ENCODE measurements at places on chromosomes 5 and 9.

DNA sequence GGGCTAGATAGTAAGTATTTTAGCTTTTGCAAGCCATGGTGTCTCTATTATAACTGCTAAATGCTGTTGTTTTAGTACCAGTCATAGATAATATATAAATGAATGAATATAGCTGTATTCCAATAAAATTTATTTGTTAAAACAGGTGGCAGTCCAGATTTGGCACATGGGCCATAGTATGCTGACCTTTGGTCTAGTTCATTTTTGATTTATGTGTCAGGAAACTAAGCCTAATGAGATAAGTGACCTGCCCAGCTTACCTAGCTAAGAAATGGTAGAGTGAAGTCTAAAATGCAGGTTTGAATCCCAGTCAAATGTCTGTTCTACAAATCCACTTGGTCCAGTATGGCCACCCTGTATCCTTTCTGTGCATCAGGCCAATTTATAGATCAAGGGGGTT, 139.3 kb downstream of the ALDH1A1 start:
- no peak for DNase-seq

DNA sequence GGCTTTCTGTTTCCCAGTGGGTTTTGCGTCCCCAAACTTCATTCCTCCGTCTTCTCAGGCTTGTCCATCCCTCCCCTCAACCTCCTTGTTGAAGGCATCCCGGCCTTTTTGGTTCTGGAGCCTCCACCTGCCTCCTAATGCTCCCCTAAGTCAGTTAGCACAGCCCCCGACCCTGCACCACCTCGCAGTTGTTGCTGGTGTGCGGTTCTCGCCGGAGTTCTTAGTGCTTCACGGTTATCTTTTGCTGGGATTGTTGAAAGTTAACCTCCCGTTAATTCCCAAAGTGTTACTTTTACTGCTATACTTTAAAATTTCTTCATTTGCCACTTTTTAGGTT, 447 bp downstream of the UBLCP1 start:
- no peak for DNase-seq

- DNase-seq: no peak
These were observed 14.3 kb downstream of the OTULIN start for GRCh38 chr5:14678773-14679334.

GRCh38 chr5:57311921-57312735, 138.3 kb downstream of the GPBP1 start:
- DNase-seq: no peak

DNA sequence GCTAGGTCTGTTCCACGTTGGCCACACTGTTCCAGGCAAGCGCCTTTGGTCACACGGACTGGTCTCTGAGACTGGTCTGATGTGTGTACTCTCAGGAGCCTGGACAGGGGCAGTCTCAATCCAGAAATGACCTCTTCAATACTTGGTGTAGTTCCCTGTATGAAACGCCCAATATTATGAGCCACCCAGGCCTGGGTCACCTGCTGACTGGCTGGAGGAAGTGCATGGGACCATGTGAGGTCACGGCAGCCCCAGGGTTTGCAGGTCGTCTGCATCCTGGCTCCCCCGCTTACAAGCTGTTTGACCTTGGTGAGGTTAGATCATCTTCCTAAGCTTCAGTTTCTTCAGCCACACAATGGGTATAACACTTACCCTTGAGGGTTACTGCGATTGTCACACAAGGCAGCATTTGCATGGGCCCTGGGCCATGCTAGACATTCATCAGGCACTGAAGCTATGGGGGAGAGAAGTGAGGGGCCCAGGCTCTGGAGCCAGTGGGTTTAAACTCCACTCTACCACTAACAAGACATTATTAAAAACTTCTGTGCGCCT, 5.2 kb upstream of the GRHPR start:
- DNase-seq: no peak

- DNase-seq: no peak
These were observed 84.6 kb downstream of the CEMIP2 start for GRCh38 chr9:71683598-71684235.

DNA sequence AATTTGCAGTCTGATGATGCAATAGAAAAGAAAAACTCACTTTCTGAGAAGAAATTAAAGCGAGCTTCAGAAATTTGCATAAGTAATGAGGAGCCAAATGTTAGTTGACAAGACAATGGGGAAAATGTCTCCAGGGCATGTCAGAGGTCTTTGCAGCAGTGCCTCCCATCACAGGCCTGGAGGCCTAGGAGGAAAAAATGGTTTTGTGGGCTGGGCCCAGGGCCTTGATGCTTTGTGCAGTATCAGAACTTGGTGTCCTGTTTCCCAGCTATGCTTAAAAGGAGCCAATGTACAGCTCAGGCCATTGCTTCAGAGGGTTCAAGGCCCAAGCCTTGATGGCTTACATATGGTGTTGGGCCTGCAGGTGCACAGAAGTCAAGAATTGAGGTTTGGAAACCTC, 298.4 kb downstream of the SMARCA2 start:
- no peak for DNase-seq
